ENCODE measurements at places on chromosomes 12 and 14.
A peak's percentile ranks its signal among the peaks of the same experiment; 100 is the strongest.

- DNase-seq: no peak
Observed at GRCh38 chr12:63206909-63207308, 55.9 kb upstream of the AVPR1A start.

DNA sequence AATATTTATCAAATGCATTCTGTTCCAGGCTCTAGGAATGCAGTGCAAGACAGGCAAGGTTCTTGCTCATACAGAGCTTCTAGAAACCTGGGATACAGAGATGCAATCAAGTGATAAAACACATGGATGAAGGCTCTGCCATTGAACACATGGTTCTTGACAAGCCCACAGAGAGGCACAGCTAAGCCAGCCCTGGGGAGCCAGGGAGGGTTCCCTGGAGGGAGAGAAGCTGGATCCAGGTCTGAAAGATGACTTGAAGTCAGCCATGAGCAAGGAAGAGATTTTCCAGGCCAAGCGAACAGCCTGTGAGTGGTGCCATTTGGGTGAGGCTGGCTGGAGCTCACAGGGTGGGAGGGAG lies 66.2 kb downstream of the IRF2BPL start:
- DNase-seq: no peak

- DNase-seq: no peak
Observed at GRCh38 chr12:50529345-50529744, 24.6 kb downstream of the DIP2B start.

DNA sequence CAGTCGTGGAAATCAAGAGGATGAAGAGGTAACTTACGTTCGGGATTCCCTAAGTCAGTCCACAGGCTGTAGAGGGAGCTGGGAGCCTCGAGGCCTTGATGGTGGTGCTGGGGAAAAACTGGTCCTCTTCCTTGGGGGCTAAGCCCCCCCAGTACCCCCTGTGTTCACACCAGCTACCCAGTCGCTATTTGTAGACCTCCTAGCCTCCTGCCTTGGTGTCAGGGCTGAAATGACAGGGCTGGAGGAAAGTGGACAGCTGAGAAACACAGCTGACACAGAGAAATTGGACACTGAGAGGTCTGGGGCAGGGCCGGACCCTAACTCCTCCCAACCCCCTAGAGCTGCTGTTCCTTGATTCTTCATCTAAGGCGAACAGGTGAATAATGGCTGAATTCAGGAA lies at the start of gene STAC3:
TSS of gene STAC3 (minus strand) at position 232 of the 400 bp plus-strand sequence. CDS start 1,551 bp downstream, outside the sequence.
- DNase-seq: no peak

DNA sequence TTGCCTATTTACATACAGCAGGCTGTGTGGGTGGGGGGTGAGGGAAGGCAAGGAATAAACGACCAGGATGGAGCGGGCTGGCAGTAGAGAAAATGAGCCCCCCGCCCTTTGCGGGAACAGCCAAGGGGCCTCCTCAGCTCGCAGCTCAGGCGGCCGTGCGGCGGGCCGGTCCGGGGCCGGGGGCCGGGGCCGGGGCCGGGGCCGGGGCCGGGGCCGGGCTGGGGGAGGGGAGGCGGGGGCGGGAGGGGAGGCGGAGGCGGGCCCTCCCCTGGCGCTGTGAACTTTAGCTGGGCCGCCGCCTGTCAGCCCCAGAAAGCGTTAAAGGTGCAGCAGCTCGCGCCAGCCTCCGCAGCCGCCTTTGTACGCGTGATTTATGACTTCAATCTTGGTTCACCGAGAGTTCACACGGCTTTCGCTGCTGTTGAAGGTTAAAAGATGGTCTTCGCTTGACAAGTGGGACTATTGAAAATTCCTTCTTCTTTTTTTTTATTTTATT lies 28.8 kb downstream of the HOXC4 start:
- no peak for DNase-seq

GRCh38 chr12:58346032-58346632 lies 404.8 kb downstream of the ATP23 start:
- peak; percentile 17 for DNase-seq

GRCh38 chr14:72008666-72009065 lies 76.4 kb downstream of the RGS6 start:
- DNase-seq: no peak

DNA sequence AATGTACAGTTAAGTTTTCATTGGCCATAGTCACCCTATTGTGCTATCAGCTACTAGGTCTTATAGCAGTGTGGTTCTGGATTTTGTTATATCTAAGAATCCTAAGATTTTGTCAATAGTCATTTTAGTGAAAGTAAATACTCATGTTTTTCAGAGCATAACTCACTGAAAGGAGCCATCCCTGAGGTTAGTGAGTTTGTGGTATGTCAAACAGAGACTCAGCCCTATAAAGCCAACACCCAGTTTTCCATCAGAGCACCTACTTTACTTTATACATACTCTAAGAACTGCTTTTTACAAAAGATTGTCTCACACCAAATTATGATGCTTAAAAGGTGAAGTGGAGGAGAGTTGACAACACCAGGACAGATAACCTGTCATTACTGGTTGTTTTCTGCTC lies 686.3 kb upstream of the LRFN5 start:
- DNase-seq: no peak

GRCh38 chr12:50615907-50616296 lies 111.1 kb downstream of the DIP2B start:
- DNase-seq: no peak

GRCh38 chr14:94111276-94112095 lies 950 bp downstream of the IFI27 start:
- no peak for DNase-seq

DNA sequence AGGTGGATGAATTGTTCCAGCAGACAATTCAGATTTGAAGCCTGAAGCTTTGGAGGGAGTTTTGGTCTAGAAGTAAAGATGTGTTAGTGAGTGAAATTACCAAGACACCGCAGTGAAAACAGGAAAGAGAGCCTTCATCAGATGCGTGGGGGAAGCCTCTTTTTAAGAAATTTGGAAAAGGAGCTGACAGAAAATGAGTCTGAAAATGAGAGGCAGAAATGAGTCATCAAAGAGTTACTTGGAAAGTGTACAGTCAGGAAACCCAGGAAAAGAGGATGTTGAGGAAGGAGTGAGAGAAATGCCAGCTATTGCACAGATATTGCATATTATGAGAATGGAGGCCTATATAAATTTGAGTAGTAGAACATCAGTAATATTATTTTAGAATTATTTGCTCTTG lies 520.7 kb downstream of the NRXN3 start:
- DNase-seq: no peak

DNA sequence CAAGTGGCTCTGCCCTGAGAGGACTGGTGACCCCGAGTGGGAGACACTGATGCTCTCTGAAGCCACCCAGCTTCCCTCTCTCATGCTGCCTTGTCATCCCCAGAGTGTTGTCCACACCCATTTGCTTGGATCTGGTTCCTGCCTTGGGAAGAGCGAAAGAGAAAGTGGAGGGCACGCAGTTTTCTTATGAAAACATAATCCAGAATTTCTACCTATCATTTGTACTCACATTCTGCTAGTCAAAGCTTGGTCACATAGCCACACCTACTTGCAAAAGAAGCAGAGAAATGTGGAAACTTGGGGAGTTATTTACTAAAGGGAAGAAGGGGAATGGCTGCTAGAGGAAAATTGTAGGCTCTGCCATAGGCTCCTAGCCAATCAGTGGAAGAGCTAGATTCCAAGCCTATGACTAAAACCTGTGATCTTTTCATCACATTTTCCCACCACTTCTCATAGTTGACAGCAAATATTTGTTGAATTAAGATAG lies 326.3 kb downstream of the ZFP36L1 start:
- DNase-seq: no peak

- DNase-seq: no peak
Observed at GRCh38 chr12:32595251-32595650, 83.8 kb upstream of the DNM1L start.

DNA sequence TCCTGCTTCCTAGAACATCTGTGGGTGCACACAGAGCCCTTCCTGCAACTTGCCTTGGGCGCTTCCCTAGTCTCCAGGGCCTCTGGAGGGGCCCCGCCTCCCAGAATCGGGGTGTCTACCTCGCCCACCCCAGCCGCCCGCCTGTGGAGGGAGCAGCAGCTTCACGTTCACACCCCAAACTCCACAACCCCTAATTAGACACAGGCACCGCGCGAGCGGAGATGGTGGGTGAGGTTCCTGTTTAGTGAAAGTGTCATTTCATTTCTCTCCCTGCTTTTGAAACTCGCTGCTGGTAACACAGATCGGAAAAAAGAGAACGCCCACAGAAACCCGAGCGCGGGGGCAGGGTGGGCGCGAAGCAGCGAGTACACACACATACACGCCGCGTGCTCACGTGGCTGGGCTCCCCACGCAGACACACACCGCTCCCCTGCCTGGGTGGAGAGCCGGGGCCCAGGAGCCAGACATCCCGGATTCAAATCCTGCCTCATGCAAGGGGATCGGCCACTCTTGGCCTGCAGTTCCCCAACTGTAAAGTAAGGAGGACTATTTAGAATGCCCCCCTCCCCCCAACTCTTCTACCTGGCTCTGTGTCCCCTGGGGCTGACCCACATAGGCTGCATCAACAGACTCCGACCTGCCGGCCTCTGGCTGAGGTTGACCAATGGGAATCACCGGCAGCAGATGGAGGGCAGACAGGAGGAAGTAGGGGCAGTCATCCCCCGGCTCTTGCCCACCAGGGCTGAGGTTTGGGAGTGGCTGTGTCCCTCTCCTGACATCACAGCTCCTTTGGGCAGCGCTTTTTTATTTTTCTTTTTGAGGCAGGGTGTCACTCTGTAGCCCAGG lies 79.2 kb upstream of the NCOR2 start:
- DNase-seq: no peak

DNA sequence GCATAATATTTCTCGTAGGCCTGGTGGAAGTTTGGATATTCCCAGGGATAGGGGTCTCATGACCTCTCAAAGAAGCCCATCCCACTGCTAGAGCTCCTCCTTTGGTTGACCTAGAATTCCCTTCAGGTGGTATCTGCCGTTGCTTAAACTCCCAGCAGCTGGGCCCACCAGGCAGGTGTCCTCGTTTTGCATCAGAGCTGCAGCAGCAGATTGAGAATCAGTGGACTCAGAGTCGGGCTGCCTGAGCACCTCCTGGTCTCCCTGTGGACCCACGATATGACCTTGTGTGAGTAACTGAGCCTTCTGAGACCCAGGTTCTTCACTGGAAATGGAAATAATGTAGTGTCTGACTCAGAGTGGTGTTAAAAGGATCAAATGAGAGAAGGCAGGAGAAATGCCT lies 132.7 kb downstream of the PAPOLA start:
- no peak for DNase-seq

- DNase-seq: no peak
Observed at GRCh38 chr12:111642681-111643426, 42.9 kb downstream of the BRAP start.

DNA sequence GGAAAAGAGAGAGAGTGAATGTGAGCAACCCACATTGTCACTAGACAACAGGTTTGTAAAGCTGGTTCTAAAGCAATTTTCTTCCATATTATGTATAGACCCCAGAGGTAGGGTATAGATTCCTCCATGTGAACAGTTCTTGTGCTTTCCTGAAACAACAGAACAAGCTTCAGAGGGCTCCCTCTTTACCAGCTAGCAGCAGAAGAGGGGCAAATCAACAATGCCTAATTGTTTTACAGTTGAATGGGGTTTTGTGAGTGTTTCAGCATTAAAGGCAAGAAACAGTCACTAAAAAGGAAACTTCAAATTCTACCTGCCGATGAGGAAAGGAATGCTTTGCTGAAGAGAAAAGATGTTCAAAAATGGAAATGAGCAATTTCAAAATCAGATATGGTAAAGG lies 341.2 kb upstream of the KITLG start:
- DNase-seq: no peak

All from NCI-H446 (cell line).